ENCODE measurements at places on chromosomes 13 and 19. TPM values are rescaled to one million over a fixed set of nuclear protein-coding genes. Genes with fewer than 3 reads are reported as not detected.
A peak's percentile ranks its signal among the peaks of the same experiment; 100 is the strongest.

- no peaks in the 10 kb centered on the region for H3K4me1 ChIP-seq
- no peak overlapping the region for H3K4me3 ChIP-seq
- H3K27ac ChIP-seq = no peak overlapping the region
- H3K27me3 ChIP-seq = no peaks in the 10 kb centered on the region
- no peak for DNase-seq
- no peaks in the 10 kb centered on the region for H3K36me3 ChIP-seq
Measured at GRCh38 chr13:105410602-105411001, 1124.9 kb downstream of the EFNB2 start.

DNA sequence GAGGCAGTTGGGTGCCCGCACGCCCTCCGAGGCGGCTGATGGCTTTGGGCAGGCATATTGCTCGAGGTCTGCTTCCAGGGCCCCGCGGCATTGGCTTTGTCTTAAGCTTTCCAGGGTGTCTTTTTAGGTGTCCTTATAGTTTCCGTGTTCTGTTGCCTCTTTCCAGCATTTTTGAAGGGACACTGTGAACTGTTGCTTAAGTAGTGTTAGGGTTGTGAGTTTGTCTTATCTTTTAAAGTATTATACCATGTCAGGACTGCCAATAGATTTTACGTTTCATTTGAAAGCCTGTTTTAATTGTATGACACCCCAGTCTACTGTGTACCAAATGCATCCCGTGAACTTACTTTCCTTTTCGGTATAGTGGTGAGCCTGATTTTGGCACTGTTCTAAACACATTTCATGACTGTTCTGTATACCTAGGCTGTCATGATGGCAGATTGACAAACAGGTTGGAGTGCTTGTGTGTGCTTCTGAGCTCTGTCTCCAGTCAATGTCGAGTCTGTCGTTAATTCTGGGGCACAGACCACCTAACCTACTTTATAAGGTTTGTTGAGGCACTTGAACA, 656 bp downstream of the PCCA start:
- peak overlapping the region; percentile 75 for H3K4me3 ChIP-seq
- no peak for DNase-seq
- H3K4me1 ChIP-seq = peaks cover 19% of the 10 kb centered on the region
- H3K36me3 ChIP-seq = no peaks in the 10 kb centered on the region
- H3K27ac ChIP-seq = peak overlapping the region; percentile 56

DNA sequence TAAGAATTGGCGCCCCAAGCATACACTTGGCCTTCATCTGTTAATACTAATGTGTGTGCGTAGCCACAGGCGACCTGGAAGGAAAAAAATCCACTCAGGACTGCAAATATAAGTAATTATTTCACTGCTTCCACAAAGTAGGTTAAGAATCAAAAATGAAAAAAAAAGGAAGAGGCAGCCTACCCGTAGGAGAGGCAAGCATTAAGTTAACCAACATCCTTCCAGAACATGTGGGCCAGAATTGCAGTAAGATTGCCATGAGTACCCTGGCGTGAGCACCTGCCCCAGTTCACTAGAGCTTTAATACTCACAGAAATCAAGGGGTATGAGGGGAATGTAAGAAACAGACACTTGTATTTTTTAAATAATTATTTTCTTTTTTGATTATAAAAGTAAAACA, 22.2 kb downstream of the RCBTB2 start:
- H3K4me3 ChIP-seq = no peak overlapping the region
- H3K27ac ChIP-seq = no peak overlapping the region
- H3K4me1 ChIP-seq = peaks cover 17% of the 10 kb centered on the region
- no peak for DNase-seq
- no peaks in the 10 kb centered on the region for H3K27me3 ChIP-seq

- peak overlapping the region; percentile 43 for H3K4me3 ChIP-seq
- H3K27ac ChIP-seq = peak overlapping the region; percentile 52
- peaks cover 89% of the 10 kb centered on the region for H3K4me1 ChIP-seq
- peak; percentile 89 for DNase-seq
- H3K36me3 ChIP-seq = no peaks in the 10 kb centered on the region
Measured at GRCh38 chr13:40485611-40486517, 180.6 kb downstream of the FOXO1 start.

MCEMP1 gene
- total RNA-seq = not detected
